GM13976 (cell line): ENCODE measurements at places on chromosomes 2 and 18.

- no peak for DNase-seq
Observed at GRCh38 chr2:173513107-173513727, 158.5 kb downstream of the CDCA7 start.

GRCh38 chr18:7855671-7856070 is 288.6 kb downstream of the PTPRM start:
- DNase-seq: no peak

DNA sequence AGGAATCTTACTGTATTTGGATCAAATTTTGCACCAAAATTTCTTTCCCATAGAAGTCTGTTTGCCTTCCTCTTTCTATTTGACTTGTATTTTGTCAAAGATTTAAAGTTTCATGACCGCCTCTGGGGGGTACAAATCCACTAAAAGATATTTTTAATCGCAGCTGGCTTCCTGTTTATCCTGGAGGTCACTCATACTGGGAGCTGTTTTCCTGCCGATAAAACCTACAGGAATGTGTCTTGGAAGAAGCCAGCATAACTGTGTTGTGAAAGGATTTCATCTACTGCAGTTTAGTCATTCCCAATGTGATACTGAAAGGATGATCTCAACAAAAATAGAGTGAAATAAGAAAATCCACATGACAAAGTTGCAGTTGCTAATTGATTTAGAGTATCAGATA is 184.0 kb downstream of the RIT2 start:
- no peak for DNase-seq

DNA sequence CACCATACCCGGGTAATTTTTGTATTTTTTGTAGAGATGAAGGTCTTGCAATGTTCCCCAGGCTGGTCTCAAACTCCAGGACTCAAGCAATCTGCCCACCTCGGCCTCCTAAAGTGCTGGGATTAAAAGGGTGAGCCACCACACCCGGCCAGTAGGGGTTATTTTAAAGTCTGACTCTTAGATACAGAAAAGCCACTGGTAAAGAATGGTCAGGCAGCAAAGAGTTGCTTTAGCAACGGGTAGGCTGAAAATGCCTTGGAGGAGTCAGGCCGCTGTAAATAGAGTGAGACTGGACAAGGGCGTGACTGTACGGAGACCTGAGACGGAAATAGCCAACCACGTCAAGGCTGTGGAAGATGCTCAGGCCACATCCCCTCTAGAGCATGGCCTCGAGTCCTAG is 54.2 kb downstream of the ACKR3 start:
- no peak for DNase-seq

GRCh38 chr2:155913356-155913755 is 419.2 kb downstream of the NR4A2 start:
- DNase-seq: no peak

- no peak for DNase-seq
Observed at GRCh38 chr2:5530011-5530696, 162.0 kb upstream of the SOX11 start.

DNA sequence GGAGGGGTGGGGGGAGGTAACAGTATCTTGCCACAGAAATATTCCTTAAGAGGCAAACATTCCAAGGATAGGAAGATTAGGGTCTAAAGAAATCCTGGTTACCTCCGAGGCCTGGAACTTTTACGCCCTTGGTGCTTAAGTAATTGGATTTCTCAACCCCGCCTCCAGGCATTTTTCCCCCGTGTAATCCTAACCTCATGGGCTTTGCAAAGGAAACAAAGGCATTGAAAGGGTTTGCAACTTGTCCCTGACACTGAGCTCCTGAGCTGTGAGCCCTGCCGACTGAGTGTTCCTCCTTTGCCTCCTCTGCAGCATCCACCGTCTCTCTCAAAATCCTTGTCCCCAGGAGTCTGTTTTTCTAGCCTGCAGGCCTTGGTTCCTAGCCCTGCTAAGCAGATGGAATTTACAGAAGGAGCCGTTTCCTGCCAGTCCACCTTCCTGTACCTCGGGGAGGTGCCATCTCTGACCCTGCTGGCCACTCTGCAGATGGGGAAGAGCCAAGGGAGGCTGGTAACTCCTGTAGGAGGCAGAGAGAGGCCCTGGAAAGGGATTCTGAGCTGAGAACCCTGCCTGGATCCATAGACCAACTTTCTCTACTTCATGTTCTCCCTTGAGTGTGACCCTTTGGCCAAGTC is 24.2 kb downstream of the TET3 start:
- no peak for DNase-seq
